ENCODE measurements at places on chromosomes 12 and 14. TPM values are rescaled to one million over a fixed set of nuclear protein-coding genes. Genes with fewer than 3 reads are reported as not detected.
A peak's percentile ranks its signal among the peaks of the same experiment; 100 is the strongest.

- DNase-seq, result no peak
Observed at GRCh38 chr12:79317179-79317847, 373.5 kb downstream of the PAWR start.

DNA sequence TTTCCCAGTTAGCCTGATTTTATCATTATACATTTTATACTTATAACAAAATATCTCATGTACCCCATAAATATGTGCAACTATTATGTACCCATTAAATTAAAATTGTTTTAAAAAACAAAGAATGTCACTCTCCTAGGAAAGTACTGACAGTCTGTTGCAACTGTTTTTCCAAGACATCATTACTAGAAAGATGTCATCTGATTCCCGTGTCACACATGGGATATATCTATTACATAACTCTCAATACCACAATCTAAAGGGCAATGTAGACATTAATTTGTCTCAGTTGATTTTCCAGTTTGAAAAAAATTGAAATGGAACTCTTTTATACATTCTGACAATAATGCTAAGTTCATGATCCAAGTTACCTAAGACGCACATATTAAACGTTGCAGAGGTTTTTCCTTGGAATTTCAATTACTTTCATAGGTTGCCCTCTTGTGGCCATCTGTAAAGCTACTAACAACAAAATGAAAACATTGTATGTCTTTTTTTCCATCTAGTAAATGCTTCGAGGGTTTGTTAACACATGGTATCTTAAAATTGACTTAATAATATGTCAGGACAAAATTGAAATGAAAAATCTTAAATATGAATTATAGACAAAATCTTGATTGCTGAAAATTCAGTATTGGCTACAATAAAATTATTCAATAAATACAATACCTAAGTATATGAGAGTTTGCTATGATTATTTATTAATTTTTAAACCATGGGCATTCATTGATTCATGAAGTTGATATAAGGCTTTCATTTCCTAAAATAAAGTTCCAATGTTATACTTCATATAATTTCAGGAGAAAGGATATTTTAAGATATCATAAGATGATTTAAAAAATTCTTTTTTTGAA lies 131.6 kb downstream of the PPFIA2 start:
- DNase-seq, result peak; percentile 57

GRCh38 chr14:75476274-75476995 lies 45.8 kb upstream of the BATF start:
- no peak for DNase-seq

DNA sequence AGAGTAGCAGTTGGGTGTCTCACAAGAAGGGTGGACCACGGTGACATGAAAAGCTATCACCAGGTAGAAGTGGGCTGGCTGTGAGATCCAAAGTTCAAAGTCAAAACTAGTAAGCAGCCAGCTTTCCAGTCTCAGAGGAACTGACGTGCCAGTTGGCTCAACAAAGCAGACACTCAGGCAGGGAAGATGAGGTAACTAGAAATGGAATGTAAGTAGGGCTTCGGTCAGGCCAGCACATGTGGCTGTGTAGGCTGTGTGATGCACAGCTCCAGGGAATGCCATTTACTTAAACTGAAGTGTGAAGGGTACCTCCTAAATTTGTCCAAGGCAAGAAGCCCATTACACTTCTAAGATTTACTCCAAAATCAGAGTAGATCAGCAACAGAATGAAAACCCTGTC lies 43.6 kb downstream of the PTPRR start:
- DNase-seq, result no peak

- peak; percentile 82 for DNase-seq
Observed at GRCh38 chr14:97977651-97978261, 1180.6 kb downstream of the VRK1 start.

GRCh38 chr12:1793426-1794210 lies 26.7 kb upstream of the LRTM2 start:
- no peak for DNase-seq

GRCh38 chr14:37195327-37195726 lies 2.4 kb upstream of the MIPOL1 start:
- DNase-seq, result no peak

GRCh38 chr12:91111366-91112325 lies at the start of gene LUM:
LUM (minus strand) TSS chr12:91111494; CDS start chr12:91108979, 2,515 bp downstream.
- peak; percentile 75 for DNase-seq

DNA sequence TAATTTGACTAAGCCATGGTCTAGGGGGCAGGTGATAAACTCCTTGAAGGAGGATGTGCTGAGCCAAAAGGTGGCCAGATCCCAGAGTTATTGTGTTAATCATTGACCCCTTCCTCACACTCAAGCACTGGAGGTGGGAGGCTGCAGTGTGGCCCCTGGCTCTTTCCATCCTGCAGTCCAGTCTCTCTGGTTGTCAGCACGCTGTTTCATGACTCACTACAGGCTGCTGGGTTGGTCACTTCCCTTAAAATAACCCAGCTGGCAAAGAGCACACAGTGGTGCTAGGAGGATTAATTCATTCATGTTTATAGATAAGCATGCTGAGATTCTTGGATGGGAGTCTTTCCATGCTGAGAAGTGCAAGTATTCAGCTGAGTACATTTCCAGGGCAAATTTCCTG lies 228.9 kb downstream of the ANO2 start:
- no peak for DNase-seq

DNA sequence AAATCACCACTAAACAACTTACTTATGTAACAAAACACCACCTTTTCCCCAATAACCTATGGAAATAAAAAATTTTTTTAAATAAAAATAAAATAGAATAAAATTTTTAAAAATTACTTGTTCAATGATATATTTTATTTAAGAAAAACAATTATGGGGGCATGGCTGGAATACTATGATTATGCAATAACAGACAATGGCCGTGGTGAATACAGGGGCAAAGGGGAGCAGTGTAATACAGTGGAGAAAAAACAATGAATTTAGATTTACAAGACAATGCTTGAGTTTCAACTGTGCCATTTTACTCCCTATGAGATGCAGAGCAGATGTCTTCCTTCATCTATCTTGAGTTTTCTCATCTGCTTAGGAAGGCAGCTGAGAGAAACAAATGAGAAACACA lies 72.9 kb downstream of the BLTP3B start:
- DNase-seq, result no peak

- DNase-seq, result no peak
Observed at GRCh38 chr14:70188322-70188658, 461 bp downstream of the SLC8A3 start.

DNA sequence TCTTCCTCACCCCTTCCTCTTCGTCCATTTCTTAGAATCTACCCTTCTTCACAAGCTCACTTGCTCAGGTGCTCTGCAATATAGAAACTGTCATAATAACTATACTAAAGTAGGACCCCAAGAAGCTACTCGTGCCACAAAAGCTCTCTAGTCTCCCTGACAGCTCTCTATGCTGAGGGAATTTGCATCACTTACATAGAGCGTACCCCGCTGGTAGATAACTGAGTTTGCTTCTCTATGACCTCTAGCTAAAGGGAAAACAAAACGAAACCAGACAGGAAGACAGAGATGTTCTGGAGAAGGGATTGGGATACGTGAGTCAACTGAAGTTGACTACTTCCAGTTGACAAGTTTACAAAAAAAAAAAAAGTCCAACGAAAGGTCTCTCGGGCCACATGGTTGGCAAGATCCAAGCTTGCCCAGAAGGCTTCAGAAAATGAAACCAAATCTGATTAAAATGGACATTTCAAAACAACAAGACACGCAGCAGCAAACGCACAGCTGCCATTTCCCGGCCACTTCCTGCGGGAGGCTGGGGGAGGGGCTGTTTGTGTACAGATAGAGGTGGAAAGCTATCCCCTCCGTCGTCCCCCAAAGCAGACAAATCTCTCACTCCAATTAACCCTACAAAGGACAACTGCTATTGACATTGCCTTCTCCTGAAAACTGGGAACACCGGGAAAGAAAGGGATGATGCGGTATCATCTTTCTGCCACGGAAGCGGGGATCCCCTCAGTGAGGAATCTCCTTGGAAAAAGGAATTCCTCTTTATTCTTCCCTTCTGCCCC lies 1.3 kb downstream of the BAZ2A start:
- DNase-seq, result peak; percentile 58

DNA sequence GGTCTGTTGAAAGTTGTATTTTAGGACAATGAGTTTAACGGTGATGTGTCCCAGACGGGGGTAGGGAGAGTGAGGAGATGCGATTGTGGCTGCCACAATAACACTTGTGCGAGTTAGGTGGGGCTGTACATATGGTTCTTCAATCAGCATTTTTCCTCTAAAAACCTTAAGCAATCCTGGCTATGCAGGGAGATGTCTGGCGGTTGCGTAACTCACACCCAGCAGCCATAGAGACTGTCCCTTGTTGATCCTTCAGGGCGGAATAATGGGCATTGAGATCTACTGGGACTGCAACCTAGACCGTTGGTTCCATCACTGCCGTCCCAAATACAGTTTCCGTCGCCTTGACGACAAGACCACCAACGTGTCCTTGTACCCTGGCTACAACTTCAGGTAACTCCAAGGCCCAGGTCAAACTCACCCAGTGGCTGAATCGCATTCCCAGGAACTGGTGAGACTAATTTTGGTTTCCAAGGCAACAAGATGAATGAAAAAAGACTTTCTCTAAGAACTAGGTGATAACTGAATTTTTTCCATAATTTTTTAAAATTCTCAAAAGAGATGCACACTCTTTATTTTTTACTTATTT lies 34.6 kb downstream of the P2RX7 start:
- no peak for DNase-seq

GRCh38 chr12:75823475-75823874 lies 208.1 kb downstream of the PHLDA1 start:
- DNase-seq, result no peak

DNA sequence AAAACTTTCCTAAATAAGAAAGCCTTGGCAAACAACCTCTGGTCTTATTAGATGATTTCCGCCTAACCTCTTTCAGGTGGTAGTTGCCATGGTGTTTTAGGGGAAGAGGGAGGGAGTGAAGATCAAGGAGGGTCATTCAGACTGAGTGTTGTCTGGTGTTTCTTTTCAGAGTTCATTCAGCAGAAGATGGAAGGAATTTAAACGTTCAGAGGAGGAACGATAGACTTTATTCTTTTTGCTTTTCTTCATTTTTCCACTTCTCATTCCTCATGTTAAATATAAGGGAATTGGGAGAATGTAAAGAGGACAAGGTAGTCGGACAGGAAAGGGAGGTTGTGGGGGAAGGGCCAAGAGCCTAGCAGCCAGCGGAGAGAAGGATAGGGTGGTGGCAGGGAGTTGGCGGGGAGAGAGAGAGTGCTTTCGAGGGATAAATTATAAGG lies 17.4 kb upstream of the SALL2 start:
- DNase-seq, result no peak

GRCh38 chr14:71320734-71321573 lies 413.7 kb downstream of the PCNX1 start:
- peak; percentile 15 for DNase-seq

DNA sequence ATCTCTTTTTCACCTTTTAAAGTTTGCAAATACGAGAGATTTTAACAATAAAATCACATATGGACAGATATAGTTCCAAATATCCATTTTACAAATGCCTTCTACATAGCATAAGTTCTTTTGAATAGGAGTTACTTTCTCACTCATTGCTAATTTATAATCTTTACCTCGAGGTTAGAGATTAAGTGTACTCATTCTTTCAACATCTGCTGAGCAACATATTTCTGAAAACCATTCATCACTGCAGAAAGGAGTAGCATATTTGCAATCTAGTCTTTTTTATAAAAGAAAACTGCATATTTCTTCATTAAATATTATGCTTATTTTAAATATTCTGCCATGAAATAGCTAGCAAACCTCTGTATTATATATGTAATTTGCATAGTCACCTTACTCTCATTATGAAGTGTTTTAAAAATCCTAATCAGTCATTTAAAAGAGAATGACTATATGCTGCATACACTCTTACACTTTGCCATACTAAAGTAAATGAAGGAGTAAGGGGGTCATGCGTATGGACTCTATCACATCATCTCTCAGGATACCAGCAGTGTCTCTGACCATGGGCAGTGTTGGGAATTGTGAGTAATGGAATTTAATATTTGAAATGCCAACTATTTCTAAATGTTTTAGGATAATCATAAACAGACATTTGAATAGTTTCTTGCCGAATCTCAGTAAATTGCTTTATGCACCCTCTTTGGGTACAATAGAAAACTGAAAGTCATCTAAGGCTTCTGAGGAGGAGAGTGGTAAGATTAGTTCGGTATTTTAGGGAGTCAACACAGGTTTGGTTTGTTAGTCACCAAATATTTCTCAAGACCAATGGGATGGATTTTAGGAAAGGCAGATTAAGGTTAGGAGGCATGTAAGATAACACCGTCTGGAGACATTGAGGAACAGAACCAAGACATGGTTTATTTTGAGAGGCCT lies 524.8 kb upstream of the ATP2B1 start:
- no peak for DNase-seq

DNA sequence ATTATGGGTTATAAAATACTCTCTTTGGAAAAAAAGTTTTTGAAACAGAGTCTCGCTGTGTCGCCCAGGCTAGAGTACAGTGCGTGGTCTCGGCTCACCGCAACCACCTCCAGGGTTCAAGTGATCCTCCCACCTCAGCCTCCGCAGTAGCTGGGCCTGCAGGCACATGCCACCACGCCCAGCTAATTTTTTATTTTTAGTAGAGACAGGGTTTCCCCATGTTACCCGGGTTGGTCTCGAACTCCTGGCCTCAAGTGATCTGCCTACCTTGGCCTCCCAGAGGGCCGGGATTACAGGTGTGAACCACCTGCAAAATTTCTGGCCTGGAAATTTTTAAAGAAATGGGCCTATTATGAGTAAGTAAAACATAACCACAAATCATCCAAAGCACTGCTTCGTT lies 3.8 kb downstream of the USP15 start:
- no peak for DNase-seq

GRCh38 chr12:97288531-97288930 lies 174.1 kb upstream of the RMST start:
- DNase-seq, result no peak

DNA sequence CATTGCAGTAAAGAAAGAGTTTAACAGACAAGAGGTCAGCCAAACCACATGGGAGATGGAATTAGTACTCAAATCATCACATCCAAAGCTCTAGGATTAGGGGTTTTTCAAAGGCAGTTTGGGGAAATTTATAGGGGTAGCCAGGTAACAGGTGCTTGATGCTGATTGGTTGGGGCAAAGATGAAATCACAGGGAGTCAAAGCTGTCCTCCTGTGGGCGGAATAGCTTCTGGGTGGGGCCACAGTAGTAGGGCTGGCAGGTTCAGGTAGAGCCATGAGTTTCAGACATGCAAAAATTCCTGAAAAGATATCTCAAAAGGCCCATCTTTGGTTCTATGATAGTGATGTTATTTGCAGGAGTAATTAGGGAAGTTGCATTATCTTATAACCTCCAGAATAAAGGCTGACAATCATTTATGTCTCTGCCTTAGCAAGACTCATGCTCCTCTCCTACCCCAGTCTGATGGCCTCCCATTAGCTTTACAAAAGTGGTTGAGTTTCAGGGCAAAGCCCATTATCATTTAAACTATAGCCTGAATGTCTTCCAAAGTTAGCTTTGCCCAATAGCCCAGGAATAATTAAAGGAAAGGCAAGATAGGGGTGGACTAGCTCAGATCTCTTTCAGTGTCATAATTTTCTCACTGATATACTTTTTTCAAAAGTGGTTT lies 42.1 kb upstream of the CNTN1 start:
- no peak for DNase-seq

The KRR1 gene
- total RNA-seq, result 76.8 TPM

The TIGAR gene
- 8.0 TPM for total RNA-seq

The KCNK10 gene
- 0.02 TPM for total RNA-seq

The B3GNT4 gene
- 0.29 TPM for total RNA-seq

The TPPP2 gene
- not detected for total RNA-seq

The DHRS2 gene
- total RNA-seq, result 17.2 TPM

The PLEKHG7 gene
- total RNA-seq, result not detected

The OTUB2 gene
- 2.5 TPM for total RNA-seq

The C12orf56 gene
- not detected for total RNA-seq

The CATSPERB gene
- not detected for total RNA-seq

The TMPRSS12 gene
- total RNA-seq, result not detected

The HVCN1 gene
- 1.6 TPM for total RNA-seq

The HSPA2 gene
- 3.8 TPM for total RNA-seq

The LALBA gene
- not detected for total RNA-seq
